NCI-H1436 (cell line): ENCODE measurements at places on chromosomes 7 and 10.

GRCh38 chr7:111594602-111595001 is 32.3 kb upstream of the IMMP2L start:
- DNase-seq: no peak

DNA sequence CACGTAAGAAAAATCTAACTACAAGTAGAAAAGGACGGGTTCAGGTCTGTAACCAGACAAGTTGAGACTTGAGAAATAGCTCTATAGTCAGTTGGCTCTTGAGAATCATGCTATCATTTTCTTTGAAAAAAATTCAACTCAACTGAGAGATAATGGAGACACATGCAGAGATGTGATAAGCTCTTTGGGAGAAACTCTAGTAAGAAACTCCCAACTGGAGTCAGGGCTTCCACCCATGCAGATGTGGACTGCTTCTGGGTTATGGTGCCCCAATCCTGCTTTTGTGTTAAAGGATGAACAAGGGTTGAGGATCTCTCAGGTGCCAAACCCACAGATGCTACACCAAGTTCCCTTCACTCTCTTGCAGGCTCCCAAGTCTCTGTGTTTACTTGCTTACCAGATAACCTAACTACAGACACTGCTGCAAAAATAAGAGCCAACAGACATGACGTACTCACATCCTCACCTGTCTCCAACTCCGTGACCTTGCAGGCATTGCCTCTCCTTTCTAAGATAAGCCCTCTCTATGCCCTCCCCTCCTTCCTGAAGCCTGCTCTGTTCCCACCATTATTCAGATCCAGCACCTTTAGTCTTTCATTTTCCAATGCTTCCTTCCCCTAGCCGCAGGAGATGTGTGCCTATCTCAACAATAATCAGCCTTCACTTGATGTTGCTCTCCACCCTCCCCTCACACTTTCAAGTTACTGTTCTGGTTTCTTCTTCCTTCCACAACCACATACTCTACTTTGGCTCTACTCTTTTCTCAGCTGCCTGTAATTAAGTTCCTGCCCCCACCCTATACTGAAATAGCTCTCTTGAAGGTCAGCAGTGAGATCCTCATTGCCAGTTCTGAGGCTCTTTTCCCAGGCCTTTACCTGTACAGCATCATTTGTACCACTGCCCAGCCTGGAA is 130.0 kb downstream of the ICA1 start:
- DNase-seq: no peak

GRCh38 chr7:149003018-149003417 is 25.3 kb downstream of the PDIA4 start:
- DNase-seq: no peak

- no peak for DNase-seq
Observed at GRCh38 chr10:62099299-62099698, 169.3 kb downstream of the RTKN2 start.

- no peak for DNase-seq
Observed at GRCh38 chr10:76990561-76990960, 647.0 kb downstream of the KCNMA1 start.

- DNase-seq: no peak
Observed at GRCh38 chr7:151017953-151018420, 6.3 kb downstream of the ATG9B start.

GRCh38 chr7:132882714-132883428 is 199.0 kb downstream of the CHCHD3 start:
- no peak for DNase-seq

DNA sequence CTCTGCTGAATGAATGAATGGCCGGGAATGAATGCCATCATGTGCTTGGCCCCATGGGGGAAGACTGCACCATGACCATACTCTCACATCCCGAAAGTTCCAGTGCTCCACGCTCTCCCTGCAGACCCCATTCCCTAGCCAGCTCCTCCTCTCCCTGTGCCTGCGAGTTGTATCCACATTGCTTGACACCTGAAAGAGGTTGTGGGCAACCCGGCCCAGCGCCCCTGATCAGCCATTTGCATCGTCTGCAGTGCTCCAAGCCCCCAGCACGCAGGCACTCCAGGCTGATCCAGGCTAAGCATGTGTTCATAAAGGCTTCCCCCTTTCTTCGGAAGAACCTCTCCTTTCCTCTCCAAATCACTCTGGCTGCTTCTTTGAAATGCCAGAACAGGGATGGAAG is 354.4 kb upstream of the MKI67 start:
- DNase-seq: no peak

DNA sequence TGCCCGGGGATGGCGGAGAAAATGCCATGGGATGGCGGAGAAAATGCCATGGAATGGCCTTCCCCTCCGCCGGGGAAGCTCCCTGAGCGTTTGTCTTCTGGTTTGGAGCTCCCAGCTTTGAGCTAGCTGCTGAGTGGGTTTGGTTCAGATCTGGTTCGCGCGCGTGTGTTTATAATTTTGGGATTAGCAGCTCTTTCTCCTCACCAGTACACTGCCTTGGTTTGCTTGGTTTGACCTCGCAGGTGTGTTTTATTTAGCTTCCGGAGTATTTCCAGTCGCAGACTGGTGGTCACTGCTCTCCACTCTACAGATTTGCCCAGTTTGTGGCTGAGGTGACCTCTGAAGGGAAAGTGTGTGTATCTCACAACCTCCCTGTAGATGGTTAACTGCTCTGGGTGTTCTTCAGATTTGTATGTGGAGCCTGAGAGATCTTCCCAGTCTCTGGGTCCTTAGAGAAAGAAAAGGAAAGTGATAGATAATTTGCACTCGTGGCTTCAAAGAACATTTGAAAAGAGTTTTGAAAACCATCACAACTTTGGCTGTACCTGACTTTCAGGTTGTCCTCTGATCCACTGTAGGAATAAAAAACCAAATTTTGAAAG is 597 bp downstream of the ZNF277 start:
- no peak for DNase-seq

DNA sequence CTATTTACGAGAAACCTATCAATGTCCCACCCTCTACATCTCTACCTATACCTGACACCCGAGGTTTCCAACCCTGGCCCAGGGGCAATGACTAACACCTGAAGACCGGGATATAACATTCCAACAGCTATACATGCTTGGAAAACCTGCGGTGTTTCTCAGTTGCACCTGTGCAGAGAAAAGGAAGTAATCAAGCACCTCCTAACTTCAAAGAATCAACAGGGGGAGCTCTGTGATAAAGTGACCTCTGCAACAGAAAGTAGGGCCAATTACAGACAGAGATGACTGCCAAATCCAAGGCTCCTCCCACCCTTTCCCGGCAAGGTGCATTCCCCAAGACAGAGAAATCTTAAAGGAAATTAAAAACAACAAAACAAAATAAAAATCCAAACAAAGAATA is 41.3 kb downstream of the CCDC6 start:
- DNase-seq: no peak
